Endodermal cell (in vitro differentiated cells): ENCODE measurements at places on chromosomes 1 and 21. TPM values are rescaled to one million over a fixed set of nuclear protein-coding genes. Genes with fewer than 3 reads are reported as not detected.

The MAN1C1 gene
- 4.3 and 5.1 TPM in 2 replicates for total RNA-seq

GRCh38 chr1:42963378-42964043 is 4.8 kb upstream of the SLC2A1 start:
- H3K4me3 ChIP-seq: no peak overlapping the region
- H3K27ac ChIP-seq: no peak overlapping the region
- no peak for DNase-seq
- no peaks in the 10 kb centered on the region for H3K36me3 ChIP-seq
- H3K27me3 ChIP-seq: peaks cover 26% of the 10 kb centered on the region

The BCL2L15 gene
- 0.73 TPM in 1 of 2 replicates, not detected in the other for total RNA-seq

The S1PR1 gene
- 0.53 and 0.59 TPM in 2 replicates for total RNA-seq

The FCRL1 gene
- total RNA-seq: not detected in 2 replicates
